H4 (cell line): ENCODE measurements at places on chromosomes 2 and 18.

DNA sequence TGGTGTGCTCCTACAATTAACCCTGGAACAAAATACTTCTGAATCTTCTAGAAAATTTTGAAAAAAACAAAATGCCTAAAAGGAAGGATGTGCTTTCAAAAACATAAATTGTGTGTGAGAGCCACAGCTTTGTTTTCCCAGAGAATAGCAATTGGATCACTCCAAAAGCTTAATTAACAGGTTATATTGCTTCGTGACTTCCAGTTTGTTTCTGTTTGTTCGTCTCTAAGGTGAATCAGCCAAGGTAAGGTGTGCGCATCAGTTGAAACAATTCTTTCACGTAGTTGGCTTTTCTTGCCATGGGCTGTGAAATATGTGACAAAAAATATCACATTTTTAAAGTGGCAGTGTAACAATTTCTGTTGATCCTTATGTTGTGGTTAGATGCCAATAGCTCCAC lies 90.3 kb upstream of the BARD1 start:
- no peak for DNase-seq

- DNase-seq: no peak
Observed at GRCh38 chr2:133811409-133812125, 243.3 kb upstream of the NCKAP5 start.

DNA sequence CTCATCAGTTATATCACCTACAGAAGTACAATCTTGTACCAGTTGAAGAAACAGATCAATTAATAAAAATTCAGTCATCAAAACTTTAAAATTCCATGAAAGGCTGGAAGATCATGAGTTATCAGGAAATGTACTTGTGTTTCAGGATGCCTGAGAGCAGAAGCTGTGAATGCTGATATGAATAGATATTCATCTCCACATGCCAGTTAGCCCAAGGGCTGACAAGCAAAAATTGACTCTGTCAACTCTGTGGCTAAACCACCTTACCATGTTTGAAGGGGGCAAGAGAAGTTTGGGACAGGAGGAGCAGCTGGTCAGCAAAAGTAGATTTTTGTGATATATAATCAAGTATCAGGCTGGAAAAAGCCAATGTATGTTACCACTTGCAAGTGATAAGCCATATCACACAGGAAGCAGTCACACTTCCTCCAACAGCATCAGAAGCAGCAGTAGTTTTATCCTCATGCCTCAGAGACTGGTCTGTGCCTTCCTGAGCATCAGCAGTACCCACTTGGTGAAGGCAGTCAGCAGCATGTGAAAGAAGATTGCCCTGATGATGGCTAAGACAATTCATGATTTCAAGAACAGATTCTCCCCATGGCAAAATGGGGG lies 328.2 kb upstream of the CNTNAP5 start:
- no peak for DNase-seq

GRCh38 chr2:65576861-65577601 lies 144.6 kb upstream of the SPRED2 start:
- peak; percentile 91 for DNase-seq

DNA sequence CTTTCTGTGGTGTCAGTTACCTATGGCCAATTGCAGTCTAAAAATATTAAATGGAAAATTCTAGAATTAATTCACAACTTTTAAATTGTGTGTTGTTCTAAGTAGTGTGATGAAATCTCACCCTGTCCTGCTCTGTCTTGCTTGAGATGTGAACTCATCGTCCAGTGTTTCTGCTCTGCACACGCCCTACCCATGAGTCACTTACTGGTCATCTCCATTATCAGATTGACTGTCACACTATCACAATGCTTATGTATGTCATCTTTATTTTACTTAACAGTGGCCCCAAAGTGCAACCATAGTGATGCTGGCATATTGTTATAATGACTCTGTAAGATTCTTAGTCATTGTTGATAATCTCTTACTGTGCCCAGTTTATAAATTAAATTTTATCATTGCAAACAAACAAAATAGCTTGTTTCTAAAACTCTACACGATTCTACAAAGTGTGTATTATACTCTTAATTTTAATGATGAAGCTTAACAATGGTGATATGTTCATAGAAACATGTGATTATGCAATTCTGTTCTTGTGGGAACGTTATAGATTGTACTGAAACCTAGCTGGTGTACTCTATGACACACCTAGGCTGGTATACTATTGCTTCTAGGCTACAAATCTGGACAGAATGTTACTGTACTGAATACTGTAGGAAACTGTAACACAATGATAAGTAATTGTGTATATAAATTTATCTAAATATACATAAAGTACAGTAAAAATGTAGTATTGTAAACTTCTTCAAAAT lies 1086.8 kb upstream of the PIK3C3 start:
- peak; percentile 87 for DNase-seq

DNA sequence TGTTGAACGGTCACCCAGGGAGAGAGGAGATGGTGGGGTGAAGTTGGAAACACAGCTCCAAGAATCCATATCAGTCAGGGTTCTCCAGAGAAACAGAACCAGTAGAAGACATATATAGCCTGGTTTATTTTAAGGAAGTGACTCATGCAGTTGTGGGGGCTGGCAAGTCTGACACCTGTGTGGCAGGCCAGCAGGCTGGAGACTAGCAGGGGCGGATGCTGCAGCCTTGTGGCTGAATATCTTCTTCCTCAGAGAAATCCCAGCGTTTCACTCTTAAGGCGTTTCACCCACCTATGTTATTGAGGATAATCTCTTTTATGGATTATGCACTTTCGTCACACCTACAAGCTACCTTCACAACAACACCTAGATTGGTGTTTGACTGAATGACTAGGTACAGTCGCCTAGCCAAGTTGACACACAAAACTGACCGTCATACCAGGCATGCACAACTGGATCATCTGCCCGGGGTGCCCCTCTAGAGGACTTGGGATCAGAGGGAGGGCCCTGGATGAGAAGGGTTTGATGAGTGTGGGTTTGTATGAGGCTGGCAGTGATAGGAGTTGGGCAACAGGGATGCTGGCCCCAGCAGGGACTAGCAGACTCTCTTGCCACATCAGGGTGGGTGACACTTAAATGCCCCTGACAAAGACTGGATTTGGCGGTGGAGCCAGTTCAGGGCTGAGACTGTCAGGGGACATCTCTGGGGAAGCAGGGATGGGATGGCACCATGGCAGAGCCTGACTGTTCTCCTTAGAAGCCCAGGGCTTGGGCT lies 23.4 kb downstream of the MROH2A start:
- DNase-seq: peak; percentile 67

GRCh38 chr18:36329684-36330434 lies 32.3 kb downstream of the FHOD3 start:
- DNase-seq: no peak

- DNase-seq: no peak
Observed at GRCh38 chr18:75529394-75529793, 101.9 kb upstream of the SMIM21 start.
